DMS79 treated with DMSO at 0.1 percent for 48 hours (cell line): ENCODE measurements at places on chromosomes 12 and 14.

GRCh38 chr14:36105401-36105800 is 71.1 kb downstream of the PTCSC3 start:
- DNase-seq: peak; percentile 85

DNA sequence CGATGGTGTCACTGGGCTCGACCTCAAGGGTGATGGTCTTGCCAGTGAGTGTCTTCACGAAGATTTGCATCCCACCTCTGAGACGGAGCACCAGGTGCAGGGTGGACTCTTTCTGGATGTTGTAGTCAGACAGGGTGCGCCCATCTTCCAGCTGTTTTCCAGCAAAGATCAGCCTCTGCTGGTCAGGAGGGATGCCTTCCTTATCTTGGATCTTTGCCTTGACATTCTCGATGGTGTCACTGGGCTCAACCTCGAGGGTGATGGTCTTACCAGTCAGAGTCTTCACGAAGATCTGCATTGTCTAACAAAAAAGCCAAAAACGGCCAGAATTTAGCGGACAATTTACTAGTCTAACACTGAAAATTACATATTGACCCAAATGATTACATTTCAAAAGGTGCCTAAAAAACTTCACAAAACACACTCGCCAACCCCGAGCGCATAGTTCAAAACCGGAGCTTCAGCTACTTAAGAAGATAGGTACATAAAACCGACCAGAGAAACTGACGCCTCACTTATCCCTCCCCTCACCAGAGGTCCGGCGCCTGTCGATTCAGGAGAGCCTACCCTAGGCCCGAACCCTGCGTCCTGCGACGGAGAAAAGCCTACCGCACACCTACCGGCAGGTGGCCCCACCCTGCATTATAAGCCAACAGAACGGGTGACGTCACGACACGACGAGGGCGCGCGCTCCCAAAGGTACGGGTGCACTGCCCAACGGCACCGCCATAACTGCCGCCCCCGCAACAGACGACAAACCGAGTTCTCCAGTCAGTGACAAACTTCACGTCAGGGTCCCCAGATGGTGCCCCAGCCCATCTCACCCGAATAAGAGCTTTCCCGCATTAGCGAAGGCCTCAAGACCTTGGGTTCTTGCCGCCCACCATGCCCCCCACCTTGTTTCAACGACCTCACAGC is 717 bp downstream of the UBC start:
- no peak for DNase-seq

GRCh38 chr12:11969437-11970154 is 101.1 kb upstream of the BCL2L14 start:
- DNase-seq: no peak

GRCh38 chr14:64942531-64943111 is at the start of gene GPX2:
Gene GPX2 (minus strand): TSS chr14:64942745. CDS start chr14:64942726, 19 bp downstream.
- DNase-seq: peak; percentile 100
